SK-N-SH (cell line): ENCODE measurements at places on chromosomes 2 and 18. TPM values are rescaled to one million over a fixed set of nuclear protein-coding genes. Genes with fewer than 3 reads are reported as not detected.
A peak's percentile ranks its signal among the peaks of the same experiment; 100 is the strongest.

GRCh38 chr2:153834662-153835061 lies 37.1 kb upstream of the GALNT13 start:
- DNase-seq: no peak

DNA sequence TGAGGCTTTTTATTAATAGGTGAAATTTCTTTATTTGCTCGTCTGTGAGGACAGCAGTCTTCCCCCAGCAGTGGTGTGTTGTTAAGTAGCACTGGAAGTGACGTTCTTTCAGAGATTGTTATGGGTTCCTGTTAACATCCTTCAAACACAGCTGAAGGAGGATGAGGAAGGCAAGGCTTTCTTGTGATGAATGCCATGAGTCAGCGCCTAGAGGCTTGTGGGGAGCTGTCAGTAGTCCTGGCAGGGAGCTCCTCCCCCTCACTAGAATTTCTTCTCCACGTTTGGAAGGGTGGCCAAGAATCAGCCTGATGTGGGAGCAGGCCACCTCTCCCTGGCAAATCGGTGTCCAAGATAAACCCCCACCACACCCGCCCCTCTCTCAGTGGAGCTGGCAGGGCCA lies 113.2 kb downstream of the ARHGEF4 start:
- DNase-seq: no peak

GRCh38 chr2:16722677-16723076 lies 57.0 kb upstream of the CYRIA start:
- DNase-seq: no peak

GRCh38 chr18:62876111-62876510 lies 160.8 kb downstream of the PHLPP1 start:
- DNase-seq: no peak

DNA sequence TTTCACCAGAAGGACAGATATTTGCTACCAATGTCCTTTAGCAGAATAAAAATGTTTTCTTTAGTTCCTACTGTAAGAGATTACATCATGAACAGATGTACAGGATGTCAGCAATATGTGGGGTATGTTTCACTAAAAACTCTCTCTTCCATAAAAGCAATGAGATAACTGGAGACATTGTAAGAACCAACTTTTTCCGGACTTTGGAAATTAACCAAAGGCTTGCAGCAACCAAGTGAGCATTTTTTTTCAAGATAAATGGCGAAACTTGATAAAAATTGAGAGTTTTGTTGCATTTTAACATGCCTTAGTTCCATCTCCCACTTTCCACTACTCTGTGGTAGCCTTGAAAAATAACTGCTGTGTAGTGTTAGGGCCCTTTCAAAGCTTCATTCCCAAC lies 429.8 kb upstream of the CDH2 start:
- no peak for DNase-seq

Gene NEU2
- polyA plus RNA-seq: not detected in 2 replicates

DNA sequence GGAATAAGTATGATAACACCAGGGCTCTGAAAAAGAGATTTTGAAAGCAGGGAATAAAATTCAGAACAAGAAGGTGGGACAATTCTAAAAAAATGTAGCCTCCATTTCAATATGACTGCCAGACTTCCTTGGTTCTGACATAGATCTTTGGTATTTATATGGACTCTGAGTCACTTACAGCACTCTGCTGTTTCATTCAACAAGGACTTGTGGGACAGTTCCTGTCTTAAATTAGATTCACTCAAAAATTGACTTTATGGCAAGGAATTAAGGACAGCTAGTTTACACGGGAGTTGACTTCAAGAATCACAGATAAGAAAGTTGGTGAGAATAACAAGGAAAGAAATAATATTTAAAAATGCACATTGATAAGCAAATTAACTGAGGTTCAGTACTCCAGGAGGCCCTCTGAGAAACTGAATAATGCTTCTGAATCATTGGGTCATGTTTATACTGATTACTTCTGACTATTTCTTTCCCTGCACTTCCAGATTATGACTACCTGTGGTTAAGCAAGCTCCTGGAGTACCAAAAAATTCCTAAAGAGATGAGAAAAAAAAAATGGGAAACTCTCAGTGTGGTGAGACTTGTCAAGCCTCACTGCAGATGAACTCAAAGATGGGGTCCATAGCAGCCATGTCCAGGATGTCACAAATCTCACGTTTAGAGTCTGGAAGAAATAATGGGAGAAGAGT lies 828.3 kb upstream of the PIK3C3 start:
- DNase-seq: no peak

- no peak for DNase-seq
Observed at GRCh38 chr2:17617516-17617915, 77.0 kb downstream of the VSNL1 start.

DNA sequence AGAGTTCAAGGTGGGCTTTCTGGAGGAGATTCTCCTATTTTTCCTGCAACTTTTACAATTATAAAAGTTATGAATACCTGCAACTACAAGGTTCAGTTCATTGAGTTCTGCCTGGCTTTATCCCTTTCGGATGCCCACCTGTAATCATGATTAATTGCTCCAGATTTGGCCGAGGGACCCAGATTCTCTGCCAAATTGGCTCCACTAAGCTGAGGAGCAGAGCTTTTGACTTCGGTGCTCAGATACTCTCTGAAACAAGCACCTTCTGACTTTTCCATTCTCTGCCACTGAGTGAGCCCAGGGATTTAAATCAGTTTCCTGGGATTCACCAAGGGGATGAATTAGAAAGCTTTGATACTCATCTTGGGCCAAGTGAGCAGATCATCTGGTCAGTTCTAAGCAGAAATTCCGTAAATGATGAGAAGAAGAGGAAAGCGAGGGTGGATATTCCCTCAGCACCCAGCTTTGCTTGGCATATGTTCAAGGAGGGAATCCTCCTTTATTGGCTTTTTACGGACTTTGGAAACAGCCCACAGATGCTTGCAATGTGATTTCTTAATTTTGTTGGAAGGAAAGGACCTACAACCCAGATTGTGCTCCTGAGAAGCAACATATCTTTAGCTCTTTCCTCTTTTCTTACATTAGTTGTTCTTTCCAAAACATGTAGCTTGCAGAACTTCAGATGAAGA lies 179.2 kb downstream of the SETBP1 start:
- no peak for DNase-seq

GRCh38 chr18:23553887-23554286 lies 32.4 kb downstream of the NPC1 start:
- no peak for DNase-seq

Gene FOXD4L1
- polyA plus RNA-seq: 0.10 and 0.13 TPM in 2 replicates

Gene TCF23
- polyA plus RNA-seq: not detected in 2 replicates

Gene LRP2
- not detected in 2 replicates for polyA plus RNA-seq

DNA sequence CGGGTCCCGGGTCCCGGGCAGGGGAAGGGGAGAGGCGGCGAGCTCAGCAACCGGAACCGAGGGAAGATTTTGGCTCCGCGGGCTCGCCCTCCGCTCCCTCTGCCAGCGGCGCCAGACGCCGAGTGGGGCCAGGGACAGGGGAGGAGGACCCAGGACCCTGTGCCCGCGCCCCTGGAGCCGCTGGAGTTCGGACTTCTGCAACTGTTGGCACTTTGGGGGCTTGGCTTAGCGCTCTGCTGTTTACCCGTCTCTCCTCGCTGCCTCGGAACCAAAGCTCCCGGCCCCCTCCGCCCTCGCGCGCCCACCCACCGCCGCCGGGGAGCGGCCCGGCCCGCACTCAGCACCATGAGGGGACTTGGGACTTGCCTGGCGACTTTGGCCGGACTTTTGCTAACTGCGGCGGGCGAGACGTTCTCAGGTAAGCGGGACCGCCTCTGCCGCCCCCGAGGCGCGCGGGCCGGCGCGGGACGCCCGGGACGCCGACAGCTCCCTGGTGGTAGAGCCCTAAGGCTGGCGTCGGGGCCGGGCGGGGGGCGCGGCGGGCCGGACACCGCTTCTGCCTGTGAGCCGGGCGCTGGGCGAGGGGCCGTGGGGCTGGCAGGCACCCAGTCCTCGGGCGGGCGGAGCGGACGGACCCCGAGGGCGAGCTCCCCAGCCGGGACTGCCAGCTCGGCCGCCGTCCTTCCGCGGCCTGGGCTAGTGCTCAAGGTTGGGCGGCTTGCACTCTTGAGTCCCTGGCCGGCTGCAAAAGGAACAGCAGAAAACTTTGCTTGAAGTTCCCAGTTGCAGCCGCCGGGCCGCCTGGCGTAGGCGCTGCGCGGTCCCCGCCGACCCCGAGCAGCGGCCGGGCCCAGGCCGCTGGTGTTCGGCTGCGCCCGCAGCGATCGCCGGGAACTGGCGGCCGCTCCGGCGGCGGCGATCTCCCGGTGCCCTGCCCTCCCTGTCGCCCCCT lies 634 bp downstream of the PTPRM start:
- peak; percentile 81 for DNase-seq

DNA sequence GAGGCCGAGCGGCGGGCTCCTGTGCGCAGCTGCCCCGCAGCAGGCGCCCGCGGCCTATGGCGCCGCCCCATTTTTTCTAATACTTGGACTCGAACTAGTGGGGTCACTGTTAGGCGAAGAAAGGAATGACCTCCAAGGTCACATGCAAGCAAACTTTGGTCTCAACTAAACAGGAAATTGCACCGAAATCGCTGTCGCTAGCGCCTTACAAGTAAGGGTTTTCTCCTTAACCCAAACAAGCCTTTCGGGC lies 339 bp downstream of the ACAA2 start:
- no peak for DNase-seq

DNA sequence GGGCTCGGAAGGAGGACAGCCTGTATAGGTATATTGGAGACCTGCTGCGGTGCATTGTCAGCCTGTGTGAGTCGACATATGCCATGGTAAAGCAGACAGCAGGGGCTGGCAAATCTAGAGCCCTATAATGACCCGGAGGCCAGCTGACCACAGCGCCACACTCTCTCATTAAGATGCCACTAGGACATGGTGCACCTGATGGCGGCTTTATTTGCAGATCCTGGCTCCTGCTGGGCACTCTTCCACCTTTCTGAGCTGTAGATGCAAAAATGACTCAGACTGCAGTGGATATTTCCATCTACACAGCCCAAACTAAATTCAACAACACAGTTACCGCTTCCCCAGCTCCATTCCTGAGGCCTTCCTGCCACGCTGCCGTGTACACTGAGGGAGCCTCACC lies 389.9 kb downstream of the TNS1 start:
- no peak for DNase-seq

Gene SULT1C2
- not detected in 2 replicates for polyA plus RNA-seq

GRCh38 chr2:240566203-240567136 lies 1.8 kb upstream of the RNPEPL1 start:
- peak; percentile 92 for DNase-seq

DNA sequence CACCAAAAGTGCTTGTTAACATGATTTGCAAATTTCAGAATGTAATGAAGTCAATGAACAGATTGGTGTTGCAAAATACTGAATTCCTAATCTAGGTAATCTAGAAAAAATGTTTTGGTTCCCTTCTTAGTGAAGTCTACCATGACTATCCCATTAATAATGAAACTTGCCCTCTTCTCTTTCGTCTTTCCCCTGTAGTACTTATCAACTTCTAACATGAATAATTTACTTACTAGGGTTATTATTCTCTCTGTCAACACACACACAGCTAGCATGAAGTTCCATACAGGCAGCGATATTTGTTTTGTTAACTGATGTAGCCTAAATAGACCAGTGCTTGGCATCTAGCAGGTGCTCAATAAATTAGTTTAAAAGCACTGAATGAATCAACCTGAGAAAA lies 160.2 kb downstream of the NCK2 start:
- no peak for DNase-seq

Gene TCF4
- 39.1 and 45.8 TPM in 2 replicates for polyA plus RNA-seq

DNA sequence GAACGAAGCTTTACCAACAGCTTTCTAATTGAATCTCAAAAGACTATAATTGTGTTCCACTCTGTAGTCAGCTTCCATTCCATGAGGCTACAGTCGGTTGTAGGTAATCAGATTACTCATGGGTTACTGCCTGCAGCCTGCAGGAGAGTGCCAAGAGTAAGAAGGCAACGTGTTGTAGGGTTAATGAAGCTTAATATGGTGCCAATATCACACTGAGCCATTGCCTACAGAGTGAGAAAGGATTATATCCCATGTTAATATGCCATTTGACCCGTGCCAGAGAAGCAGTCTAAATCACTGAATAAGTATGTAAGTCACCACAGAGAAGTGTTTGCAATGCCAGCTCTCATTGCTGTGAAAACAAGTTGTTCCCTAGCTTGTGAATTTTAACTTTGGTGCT lies 734.5 kb upstream of the ACVR2A start:
- no peak for DNase-seq

Gene TTN
- polyA plus RNA-seq: under 0.01 and 0.08 TPM in 2 replicates
